Stimulated activated CD4-positive, alpha-beta T cell treated with anti-CD3 and anti-CD28 coated beads, Interleukin-15, amount 100 ng/mL, for 48 hours (primary cell): ENCODE measurements at places on chromosomes 2 and 18.

DNA sequence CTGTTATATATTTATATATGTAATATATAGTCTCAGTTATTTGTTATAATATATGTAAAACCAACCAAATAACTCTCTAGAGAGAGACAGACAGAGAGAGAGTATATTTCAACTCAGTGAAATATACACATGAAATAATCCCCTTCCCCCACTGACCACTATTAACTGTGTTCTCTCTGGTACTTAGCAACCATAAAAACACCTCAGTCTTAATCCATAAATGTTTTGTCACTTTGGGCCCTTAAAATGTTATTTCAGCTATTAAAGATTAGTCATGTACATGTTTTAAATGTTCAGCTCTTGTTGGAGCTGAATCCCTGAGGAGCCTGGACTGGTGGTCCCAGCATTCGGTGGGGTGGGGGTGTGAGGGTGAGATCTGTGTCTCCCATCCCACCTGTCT lies 122.2 kb upstream of the MAP3K20 start:
- no peak for DNase-seq

- no peak for DNase-seq
Measured at GRCh38 chr2:206160125-206160806, 571 bp downstream of the EEF1B2 start.

DNA sequence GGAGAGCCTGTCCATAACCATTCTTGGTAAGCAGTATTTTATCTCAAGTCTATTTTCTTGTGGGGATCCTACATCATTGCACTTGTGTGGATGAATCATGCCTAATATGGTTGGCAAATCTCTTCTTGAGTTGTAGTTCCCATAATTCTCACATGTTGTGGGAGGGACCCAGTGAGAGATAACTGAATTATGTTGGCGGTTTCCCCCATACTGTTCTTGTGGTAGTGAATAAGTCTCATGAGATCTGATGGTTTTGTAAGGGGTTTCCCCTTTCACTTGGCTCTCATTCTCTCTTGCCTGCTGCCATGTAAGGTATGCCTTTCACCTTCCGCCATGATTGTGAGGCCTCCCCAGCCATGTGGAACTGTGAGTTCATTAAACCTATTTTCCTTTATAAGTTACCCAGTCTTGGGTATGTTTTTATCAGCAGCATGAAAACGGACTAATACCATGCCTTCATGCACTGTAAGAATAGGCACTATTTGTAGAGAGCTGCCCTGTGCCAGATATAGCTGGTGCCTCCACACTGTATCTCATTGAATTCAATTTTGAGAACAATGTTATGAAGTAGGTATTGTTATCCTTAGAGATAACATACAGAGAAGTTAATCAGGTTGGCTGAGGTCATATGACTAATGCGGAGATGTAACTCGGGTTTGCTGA lies 148.3 kb downstream of the PLCL1 start:
- peak; percentile 10 for DNase-seq

DNA sequence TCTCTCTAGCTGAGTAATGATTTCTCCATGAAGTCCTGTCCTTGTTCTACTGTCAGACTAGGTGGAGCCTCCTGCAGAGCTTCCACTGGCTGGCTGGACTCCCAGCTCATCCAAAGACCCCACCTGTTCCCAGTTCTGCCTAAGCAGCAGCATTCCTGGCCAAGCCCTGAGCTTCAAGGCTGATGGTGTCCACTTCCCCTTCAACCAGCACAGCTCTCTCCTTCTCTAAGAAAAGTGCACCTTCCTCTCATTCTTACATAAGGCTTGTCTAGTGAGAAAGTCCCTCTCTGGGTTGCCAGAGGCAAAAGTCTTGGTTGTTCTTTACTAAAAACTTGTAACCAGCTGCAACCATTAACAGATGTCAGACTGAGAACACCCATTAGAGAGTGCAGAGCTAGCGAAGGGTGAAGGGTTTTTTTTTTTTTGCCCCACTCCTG lies 58.9 kb downstream of the CXCR4 start:
- no peak for DNase-seq

- DNase-seq = no peak
Measured at GRCh38 chr2:42171396-42171980, 2.3 kb downstream of the EML4 start.

DNA sequence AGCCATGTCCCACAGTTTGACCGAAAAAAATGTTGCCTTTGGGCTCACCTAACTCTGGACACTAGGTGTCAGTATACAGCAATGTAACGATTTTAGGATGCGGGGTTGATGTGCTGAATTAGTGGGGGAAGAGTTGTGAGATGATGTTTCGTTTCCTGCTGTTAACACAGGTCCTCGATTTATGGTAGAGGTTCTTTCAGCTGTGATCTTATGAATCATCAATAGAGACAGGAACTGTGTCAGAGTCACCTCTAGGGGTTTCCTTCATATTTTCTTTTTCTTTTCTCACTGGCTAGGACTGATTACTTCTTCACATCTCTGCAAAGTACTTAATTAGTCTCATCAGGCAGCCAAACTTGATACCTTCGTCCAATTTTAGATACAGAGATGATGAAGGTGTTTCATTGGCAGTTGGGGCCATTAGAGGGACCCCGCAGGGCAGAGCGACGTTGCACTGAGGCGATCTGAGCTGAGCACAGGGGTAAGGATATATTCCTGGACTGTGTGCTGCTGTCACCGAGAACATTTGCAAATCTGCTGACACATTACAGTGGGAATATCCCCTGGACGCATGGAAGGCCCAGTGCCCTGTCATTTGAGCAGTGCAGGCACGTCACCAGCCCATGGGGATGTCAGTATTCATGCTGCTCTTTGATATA lies 10.2 kb upstream of the MMADHC start:
- DNase-seq = peak; percentile 9

DNA sequence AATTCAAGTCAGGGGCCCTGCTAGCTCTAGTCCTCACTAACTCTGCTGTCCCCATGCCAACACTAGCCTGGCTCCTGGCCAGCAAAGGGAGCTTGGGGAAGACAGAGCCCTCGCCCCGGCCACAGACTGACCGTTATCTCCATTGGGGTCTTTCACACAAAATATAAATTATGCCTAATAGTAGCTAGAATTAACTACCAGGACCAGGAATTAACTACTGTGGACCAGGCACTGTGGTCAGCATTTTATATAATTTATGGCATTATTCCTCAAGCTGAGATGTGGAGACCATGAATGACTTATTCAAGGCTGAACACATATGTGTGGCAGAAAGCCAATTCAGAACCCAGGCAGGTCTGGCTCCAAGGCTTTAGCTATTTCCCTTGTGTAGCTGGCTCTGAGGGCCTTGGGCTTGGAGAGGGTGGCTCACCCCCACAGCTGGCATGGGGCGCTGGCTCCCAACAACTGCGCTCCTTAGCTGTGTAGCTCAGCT lies 49.2 kb downstream of the CELF4 start:
- no peak for DNase-seq

GRCh38 chr2:234292205-234292961 lies 204.5 kb downstream of the ARL4C start:
- DNase-seq = no peak

GRCh38 chr2:165573534-165574461 lies 104.3 kb downstream of the CSRNP3 start:
- no peak for DNase-seq

DNA sequence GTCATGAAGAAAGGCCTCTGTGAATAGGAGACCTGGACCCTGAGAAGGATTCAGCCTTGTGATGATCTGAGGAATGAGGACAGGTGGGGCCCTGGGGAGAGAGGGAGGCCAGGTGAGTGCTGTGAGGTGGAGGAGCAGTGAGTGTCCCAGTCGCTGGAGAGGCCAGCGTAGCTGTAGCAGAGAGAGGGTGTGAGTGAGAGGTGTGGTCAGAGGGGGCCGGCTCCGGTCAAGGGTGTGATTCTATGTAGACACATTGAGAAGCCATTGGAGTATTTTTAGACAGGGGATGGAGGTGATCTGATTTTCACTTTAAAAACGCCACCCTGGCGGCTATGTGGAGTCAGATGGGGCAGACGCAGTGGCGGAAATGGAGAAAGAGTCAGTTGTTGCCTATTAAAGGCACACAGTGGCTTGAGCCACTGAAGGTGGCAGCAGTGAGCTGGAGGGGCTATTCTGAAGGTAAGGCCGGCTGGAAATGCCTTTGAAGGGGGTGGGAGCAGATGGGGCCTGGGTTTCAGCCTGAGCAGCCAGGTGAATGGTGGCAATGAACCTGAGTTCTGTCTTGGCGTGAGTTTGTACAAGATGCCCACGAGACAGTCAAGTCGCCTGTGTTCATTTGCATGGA lies 55.6 kb downstream of the GREB1 start:
- no peak for DNase-seq

GRCh38 chr18:33838054-33838453 lies 260.0 kb downstream of the ASXL3 start:
- no peak for DNase-seq

DNA sequence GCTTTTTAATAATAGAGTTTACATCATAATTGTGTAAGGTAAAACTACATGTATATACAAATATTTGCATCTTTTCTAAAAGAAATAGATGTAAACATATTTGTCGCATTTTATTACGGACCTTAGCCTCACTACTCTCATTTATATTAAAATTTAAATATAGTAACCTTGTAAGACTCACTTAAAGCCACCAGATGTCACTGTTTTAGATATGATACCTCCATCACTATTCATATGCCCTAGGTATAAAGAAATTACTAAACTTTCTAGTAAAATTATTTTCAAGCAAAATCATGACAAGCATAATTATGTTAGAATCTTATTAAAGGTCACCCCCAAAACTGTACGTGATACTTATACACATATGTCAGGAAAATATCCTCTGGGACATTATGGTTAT lies 674.3 kb upstream of the REG3G start:
- no peak for DNase-seq

DNA sequence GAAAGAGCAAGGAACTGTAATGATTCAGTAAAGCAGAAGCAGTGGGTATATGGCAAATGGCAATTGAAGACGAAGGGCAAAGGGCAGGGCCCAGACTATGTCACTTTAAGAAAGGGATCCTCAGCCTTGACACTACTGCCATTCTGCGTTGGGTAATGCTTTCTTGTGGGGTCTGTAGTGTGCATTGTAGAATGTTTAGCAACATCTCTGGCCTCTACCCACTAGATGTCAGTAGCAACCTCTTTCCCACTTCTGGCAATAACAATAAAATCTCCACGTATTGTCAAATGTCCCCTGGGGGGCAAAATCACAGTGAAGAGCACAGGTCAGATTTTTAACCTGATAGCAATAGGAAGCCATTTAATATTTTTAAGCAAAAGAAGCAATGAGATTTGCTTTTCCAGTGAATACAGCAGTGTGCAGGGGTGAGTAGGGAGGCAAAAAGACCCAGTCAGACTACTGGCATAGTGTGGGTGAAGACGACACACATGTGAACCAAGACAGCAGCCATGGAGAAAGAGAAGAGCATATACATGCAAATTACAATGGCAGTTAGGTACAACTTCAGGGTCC lies 209.5 kb downstream of the DYM start:
- DNase-seq = no peak

- DNase-seq = no peak
Measured at GRCh38 chr18:22214731-22215528, 45.5 kb downstream of the GATA6 start.

- no peak for DNase-seq
Measured at GRCh38 chr2:223324402-223324801, 272.4 kb downstream of the KCNE4 start.

DNA sequence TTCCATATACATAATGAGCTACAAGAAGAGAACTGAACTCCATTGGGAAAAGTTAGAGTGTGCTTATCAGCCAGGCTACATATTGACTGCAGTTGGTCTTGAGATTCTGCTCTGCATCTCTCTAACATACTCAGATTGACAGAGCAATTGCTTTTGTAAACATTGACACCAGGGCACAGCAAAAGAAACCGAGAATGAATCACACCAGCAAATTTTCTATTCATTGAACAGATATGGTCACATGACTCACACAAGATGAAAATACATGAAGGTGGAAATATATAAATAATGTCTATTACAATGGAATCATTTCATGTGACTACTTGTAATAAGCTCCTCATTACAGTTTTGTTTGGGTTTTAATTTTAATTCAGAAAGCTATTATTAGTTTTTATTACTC lies 691.9 kb upstream of the TMEFF2 start:
- no peak for DNase-seq

GRCh38 chr2:224343226-224343625 lies 58.7 kb downstream of the FAM124B start:
- DNase-seq = no peak

DNA sequence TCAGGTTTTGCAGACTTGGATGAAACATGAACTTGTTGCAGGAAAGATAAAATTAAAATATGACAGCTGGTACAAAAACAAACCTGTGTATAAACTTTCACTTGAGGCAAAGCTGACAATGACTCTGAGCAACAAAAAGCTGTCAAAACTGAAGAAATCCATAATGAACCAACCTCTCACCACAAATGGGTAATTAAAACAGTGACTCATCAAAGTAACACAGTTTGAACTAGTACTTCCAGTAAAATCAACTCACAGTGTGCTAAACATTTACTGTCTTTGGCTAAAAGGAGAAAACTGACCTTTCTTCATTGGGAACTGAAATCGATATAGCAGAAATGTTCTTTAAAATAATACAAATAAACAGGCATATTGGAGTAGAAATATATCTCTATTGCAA lies 209.7 kb downstream of the WDPCP start:
- no peak for DNase-seq

- no peak for DNase-seq
Measured at GRCh38 chr2:128472789-128473174, 154.1 kb upstream of the HS6ST1 start.

- no peak for DNase-seq
Measured at GRCh38 chr2:211033765-211034164, 477.4 kb downstream of the CPS1 start.

- no peak for DNase-seq
Measured at GRCh38 chr2:23483791-23484190, 98.8 kb downstream of the KLHL29 start.

DNA sequence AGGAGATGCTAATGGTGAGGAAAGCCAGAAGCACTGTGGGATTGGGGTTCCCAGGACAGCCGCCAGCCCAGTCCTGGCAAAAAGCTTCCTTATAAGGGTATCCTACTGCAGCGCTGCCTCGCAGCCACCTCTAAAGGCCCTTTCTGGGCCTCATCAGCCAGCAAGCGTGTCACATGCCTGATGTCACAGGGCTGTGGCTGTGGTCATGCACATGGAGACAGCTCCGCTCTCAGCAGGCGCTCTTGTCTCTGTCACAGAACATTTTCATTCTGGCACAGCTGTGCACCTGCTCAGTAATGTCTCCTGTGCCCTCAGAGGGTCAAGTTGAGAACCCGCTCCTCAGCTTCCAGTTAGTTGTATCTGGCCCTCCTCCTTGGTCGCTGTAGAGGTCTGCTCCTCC lies 17.7 kb upstream of the MAL start:
- DNase-seq = no peak

DNA sequence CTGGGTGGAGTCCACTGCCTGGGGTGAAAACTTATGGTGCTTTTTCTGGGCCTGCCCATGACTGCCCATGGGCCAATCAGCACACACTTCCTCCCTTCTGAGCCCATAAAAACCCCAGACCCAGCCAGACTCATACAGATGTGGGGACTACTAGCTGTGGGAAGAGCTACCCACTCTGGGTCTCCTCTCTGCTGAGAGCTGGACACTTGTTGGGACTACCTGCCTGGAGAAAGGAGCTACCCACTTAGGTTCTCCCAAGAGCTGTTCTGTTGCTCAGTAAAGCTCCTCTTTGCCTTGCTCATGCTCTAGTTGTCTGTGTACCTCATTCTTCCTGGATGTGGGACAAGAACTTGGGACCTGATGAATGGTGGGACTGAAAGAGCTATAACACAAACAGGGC lies 119.6 kb upstream of the SLC38A11 start:
- DNase-seq = no peak
